ENCODE measurements at places on chromosomes 2 and 18.

DNA sequence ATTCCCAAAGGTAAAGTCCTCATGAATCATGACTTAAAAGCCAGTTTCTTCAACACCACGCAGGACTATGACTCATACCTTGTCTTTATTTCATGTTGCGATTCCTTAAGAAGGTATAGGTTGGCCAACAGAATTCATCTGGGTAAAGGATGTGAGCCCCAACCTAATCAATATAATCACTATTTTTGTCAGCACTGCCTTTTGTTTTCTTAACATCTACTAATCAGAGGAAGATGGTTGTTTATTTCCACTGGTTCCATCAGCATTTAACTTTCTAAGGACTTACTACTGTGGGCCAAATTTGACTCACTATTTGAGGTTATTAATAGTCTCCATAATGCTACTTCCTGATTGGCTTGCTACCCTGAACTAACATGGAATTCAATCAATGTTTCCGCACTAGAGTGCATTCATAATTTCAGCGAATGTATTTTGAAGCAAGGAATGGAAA lies 78.6 kb downstream of the SCG2 start:
- DNase-seq: no peak

DNA sequence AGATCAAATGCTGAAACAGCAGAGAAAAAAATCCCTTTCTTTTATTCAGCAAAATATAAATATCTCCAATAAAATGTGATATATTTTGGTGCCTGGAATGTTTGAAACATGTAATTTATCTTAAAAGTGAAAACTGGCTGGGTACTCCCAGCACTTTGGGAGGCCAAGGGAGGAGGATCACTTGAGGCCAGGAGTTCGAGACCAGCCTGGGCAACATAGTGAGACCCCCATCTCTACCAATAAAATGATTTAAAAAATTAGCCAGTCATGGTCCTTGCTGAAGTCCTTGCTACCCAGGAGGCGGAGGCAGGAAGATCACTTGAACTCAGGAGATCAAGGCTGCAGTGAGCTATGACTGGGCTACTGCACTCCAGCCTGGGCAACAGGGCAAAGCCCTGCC lies 8.6 kb downstream of the SH3YL1 start:
- DNase-seq: no peak

DNA sequence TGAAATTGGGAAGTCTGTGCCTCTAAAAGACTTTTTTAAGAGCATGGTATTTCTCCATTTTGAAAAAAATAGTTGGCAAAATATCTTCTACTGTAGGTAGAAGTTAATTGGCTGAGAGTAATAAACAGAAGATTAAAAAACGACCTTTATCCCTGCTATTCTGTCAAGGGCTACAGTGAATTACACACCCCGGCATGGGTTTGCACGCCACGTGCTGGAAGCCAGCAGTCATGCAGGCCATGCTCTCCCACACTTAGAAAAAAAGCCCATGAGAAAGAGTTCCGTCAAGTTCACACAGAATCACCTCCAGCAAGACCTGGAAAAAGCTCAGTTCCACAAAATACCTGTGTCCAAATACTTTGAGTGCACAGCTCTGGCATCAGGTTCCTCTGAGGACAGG lies 26.8 kb downstream of the FAM110C start:
- no peak for DNase-seq

DNA sequence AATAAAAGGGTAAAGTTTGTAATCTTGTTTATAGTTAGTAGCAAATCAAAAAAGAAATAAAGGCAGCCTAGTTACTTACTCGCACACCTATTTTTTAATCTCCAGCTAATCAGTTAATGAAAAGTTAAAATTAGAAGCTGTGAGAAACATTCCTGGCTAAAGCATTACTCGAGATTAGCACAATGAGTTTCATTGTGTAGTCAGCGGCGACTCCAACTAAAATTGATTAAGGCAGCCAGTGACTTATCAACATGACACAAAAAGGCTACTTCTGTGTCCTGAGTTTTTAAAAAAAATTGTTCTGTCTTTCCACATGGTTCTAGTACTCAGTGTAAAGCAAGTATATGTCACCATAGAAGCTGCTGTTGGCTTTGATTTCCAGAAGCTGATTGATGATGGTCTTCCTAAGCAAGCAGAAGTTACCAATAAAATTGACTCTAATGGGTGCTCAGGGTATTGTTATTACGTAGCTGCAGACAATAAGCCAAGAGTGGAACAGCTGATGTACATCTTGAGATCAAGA lies 159.2 kb downstream of the CPS1 start:
- no peak for DNase-seq

GRCh38 chr2:220937245-220937644 lies 634.9 kb downstream of the EPHA4 start:
- DNase-seq: no peak

GRCh38 chr2:64325852-64326577 lies 127.9 kb upstream of the LGALSL start:
- DNase-seq: no peak

DNA sequence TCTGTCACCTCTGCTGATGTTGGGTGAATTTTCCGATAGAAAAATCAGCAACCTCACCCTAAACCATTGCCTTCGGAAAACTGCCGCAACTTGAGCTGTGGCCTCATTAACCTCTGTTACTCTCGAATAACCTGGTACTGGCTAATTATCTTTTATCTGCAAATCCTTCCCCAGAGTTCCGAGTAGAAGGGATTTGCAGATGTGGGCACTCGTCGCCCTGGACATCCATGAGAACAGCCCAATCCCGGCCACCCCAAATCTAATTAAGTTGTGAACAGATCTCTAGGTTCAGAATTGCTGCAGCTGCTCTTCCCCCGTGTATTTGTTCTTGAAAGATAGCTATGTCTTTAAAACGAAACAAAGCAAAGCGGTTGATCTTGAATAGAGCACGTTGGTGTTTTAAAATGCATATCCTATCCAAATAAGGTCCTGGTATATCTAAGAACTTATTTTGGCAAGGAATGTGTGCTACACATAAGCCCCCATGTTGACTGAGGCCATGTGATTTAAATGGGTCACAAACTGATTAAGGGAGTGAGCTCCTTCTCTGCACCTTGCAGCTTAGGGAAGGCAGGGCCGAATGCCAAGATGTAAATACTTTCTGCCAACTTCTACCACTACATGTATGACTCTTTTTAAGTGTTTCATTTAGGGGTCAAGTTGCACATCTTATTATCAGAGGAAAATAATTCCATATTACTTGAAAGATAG lies 88.2 kb downstream of the MTCL1 start:
- no peak for DNase-seq

- DNase-seq: no peak
Measured at GRCh38 chr18:12008842-12009580, 27.7 kb downstream of the IMPA2 start.

DNA sequence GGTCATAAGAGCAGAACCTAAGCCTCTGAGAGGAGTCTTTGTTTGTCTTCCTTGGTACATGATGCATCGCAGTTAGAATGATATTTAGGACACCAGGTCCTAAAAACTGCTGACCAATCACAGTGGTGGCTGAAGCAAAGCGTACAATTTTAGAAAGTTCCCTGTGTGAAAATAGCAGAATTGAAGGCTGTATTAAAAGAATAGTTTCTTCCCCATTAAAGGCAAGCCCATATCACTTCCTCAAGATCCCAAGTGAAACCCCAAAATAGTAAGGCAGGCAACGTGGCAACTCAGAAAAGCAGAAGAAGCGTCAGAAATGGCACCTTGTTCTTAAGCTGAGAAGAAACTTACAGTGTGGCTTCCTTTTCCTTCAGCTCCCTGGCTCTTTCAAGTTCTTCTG lies 154.8 kb upstream of the PGAP1 start:
- DNase-seq: no peak

GRCh38 chr2:120161190-120161589 lies 62.0 kb downstream of the TMEM185B start:
- DNase-seq: no peak

GRCh38 chr18:3950668-3951404 lies 500.9 kb downstream of the TGIF1 start:
- no peak for DNase-seq

DNA sequence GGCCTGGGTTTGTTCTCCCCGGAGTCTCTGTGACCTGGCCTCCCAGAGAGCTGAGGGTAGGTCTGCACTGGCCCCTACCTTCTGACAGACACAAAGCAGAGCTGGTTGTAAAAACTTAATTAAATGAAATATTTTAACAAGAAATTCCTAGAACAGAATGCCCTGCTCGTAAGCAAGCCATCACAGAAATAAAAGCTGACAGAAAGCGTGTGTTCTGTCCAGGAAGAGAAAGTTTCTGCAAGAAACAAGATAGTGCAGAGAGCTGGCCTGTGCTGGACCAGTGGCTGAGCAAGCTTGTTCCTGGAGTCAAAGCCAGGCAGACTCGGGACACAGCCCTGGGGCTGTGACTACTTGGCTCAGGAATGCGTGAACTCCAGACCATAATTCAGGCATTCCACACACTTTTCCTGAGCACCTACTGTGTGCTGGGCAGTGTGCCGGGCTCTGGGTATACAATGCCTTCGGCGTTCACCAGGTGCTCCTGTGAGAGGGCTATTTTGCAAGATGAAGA lies 51.6 kb downstream of the APOB start:
- DNase-seq: no peak

DNA sequence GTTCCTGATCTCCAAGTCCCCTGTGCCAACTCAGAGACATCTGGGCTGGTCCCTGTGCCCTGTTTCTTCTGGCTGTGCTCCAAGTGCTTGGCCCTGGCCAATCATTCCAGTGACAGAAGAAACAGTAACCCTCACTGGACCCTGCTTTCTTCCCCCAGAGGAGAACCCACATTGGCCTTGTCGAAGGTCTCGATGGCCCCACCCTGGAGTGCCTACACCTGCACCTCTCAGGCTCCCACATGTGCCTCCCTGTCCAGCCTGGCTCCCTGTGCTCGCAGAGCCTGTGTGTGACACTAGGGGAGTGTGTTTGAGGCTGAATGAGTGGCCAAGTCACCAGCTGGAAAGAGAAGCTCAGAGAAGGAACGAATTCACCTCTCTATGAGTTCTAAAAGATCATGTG lies 5.9 kb upstream of the MAL start:
- no peak for DNase-seq

DNA sequence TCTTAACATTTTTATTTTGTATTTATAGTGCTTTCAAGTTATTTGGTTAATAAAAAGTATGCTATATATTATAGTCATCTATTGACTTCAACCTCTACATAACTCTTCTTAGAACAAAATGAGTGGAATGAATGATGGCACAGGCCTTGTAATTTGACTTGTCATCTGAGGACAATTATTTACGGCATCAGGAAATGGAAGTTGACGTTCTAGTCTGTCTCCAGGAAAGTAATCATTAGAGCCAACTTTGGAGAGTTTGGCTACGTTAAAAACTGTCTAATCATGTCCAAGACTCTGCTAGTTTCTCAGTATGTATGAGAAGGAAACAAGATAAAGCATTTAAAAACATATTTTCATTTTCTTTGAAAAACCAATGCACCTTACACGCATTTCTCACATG lies 353.6 kb downstream of the ARHGAP15 start:
- DNase-seq: no peak

DNA sequence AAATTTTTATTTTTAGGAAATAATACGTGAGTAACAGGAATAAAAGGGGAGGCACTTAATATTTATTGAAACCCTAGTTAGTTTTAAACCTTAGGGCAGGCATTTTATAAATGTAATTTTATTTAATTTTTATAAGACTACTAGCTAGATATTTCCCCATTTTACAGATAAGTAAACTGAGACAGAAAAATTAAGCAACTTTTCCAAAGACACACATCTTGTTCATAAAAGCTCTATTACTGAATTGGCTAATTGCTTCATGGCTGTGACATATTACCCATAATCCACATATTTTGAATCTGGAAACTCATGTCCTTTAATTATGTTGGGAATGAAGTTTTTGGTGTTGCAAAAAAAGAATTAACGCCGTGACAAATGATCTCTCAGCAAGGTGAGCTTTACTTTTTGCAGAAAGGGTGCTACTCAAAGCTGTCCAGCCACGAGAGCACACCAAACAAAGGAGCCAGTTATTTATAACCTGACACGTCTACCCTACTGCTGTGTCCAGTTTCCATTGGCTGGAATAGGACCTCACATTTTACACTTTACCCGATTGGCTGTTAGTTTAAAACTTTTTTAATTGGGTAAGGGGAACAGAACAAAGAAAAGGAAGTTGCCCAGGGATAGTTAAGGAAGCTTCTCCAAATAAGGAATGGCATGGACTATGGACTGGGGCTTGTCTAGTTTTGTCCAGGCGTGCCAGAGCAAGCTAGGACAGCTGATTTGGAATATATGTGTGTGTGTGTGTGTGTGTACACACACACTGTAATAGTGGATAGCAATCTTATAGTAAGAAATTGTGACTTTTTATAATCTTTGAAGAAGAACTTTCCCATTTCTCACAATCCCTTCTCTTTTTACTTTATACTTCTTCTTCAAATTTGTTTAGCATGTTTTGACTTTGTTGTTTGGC lies 54.2 kb downstream of the COMMD1 start:
- DNase-seq: no peak

DNA sequence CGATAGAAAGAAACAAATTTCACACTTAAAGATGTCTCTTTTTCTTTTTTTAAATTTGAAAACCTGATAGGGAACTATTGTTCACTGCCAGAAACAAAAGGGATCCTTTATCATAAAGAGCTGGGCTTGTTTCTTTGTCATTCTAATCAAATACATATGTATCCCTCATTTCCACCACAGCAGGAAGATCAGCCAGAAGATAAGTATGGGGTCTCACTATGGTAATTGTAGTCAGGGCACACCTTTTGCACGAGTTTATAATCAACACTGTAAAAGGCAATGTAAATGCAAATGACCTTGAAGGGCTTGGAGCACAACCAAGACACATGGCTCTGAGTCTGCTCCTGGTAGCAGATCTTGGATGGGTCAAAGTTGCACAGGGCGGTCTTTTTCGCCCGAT lies 109.5 kb downstream of the NXPH2 start:
- DNase-seq: no peak

DNA sequence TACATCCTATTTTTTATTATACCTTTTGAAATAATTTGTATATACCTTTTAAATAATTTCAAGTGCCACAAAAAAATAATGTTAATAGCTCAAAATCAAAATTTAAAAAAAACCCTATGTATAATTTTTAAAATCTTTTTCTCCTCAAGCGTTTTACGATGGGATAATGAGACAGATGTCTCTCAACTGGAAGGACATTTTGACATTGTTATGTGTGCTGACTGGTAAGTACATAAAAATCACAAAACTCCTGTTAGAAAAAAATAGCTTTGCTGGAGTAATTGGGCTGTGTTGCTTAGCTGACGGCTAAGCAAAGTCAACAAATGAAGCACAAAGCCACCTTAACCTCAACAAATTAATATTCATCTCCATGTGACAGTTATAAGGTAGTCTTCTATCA lies 198.0 kb upstream of the SIX3 start:
- DNase-seq: no peak

DNA sequence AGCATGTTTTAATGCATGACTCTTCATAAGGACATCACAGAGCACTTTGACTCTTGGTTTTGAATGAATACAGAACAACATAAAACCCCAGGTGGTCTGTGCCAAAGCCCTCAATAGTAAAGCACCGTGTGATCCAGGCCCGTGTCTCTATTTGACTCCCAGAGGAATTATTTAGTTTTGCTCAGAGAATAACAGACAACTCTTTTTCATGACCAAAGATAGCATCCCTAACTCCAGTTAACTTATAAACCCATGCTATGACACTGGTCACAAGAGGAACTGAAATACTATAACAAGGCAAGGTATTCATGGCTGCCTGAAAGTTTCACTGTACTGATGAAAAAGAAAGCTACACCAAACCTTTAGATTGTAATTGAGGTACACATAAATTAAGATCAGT lies 128.4 kb downstream of the IKZF2 start:
- no peak for DNase-seq

GRCh38 chr18:32530947-32531651 lies 60.4 kb upstream of the GAREM1 start:
- DNase-seq: no peak

- DNase-seq: no peak
Measured at GRCh38 chr2:62055724-62056336, 140.1 kb upstream of the B3GNT2 start.

- DNase-seq: no peak
Measured at GRCh38 chr2:235421618-235422017, 72.2 kb upstream of the AGAP1 start.
